ENCODE measurements at places on chromosomes 6 and 20. TPM values are rescaled to one million over a fixed set of nuclear protein-coding genes. Genes with fewer than 3 reads are reported as not detected.

GRCh38 chr6:20747991-20748390 lies 213.7 kb downstream of the CDKAL1 start:
- DNase-seq, result no peak

- peak; percentile 82 for DNase-seq
Observed at GRCh38 chr20:44089987-44090674, 96.9 kb downstream of the JPH2 start.

The DLGAP4 gene
- 58.6 TPM for total RNA-seq

GRCh38 chr6:158253248-158253647 lies 59.0 kb upstream of the TULP4 start:
- no peak for DNase-seq
